Endothelial cell (in vitro differentiated cells): ENCODE measurements at places on chromosomes 1 and 21.

DNA sequence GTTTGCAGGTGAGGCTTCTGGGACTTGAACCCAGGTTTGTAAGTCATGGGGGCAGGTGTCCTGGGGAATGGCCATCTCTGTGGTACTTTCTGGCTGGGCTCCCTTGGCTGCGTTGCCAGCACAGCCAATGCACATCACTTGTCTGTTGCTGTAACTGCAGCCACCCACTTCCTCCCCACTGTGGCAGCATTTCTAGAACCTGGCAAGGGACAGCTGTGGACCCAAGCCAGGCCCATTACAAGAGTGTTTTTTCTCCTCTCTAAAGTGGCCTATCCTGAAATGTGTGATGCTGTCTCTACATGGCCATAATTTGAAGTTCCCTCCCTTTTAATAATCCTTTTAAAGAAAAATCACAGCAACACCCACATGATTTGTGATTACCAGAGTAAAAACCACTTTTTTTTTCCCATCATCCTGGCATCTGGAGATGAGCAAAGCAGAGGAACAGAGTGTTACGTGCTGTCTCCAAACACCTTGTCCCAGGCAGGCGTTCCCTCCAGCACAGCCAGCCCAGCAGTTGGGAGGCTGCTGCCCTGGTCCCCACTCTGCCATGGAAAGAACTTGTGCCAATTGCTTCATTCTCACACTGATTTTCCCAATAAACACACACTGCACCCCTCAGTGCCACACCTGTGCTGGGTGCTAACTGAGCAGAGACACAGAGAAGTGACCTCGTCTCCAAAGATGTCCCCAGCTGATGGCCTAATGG lies 360.6 kb upstream of the USP24 start:
- no peak for DNase-seq

- DNase-seq = no peak
These were observed 56.7 kb downstream of the RASAL2 start for GRCh38 chr1:178150610-178151009.

DNA sequence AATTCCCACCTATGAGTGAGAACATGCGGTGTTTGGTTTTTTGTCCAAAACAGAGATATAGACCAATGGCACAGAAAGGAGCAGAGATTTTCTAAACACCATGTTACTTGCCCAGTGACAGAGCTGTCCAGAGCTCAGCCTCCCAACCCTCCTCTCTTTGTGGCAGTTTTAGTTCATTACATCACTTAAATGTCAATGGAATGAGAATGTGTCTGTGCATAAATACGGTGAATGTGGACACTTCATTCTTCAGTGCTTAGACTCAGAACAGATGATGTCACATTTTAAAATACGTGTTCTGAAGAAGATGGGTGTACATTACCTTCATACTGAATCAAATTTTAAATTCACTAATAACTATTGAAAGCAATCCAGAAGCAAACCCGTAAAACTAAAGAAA lies 374.9 kb downstream of the DSCAM start:
- no peak for DNase-seq

- DNase-seq = no peak
These were observed 7.9 kb downstream of the PTGER3 start for GRCh38 chr1:71039661-71040262.

DNA sequence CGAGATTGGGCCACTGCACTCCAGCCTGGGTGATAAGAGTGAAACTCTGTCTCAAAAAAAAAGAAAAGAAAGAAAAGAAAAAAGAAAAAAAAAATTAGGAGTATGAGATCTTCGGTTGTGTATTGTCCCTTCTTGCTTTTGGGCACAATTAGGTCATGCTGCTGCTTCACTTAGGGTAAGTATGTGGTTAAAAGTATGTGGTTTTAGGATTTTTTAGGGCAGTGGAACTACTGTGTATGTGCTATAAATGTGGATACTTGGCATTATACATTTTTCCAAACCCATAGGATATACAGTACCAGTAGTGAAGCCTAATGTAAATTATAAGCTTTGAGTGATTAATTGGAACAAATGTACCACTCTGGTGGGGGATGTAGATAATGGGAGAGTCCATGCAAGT lies 31.2 kb downstream of the VANGL2 start:
- no peak for DNase-seq

DNA sequence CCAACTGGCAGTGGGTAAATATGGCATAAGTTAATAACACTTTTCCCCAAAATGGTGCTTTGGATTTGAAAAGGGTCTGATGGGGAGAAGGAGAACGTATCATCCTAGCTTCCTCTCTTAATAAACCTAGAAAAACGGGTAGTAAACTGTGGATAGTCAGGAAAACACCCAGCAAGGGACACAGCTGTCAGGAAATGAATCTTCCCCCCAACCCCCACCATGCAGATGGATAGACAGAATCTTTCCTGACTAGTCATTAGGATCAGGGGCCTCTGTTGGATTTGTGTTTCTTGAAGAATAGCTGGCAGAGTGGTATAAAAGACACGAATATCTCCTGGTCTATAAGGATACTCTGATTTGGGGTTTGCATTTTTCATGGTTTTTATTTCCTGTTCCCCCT lies 22.5 kb upstream of the LAX1 start:
- DNase-seq = no peak

DNA sequence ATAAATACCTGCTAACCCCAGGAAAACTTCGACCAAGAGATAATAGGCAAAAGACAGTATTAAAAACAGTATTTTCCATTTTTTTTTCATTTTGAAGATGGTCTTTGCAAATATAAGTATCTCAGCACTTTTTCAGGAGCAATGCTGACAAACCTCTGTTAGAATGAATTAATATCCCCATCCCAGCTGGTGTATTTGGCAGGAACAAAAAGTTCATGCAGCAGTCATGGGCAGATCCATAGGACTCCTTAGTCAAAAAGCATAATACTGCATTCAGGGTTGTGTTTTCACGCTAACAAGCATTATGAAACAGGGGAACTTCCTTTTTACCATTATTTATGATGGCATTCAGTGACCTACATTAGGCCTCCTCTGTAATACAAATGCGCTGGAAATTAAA lies 344.0 kb downstream of the ST6GALNAC3 start:
- no peak for DNase-seq

GRCh38 chr1:202148391-202148790 lies 3.9 kb upstream of the ARL8A start:
- DNase-seq = no peak
